ENCODE measurements at places on chromosomes 11 and 22.
A peak's percentile ranks its signal among the peaks of the same experiment; 100 is the strongest.

- DNase-seq = no peak
These were observed 2.7 kb upstream of the OR2D2 start for GRCh38 chr11:6895010-6895409.

GRCh38 chr11:118908901-118909618 is 16.7 kb downstream of the BCL9L start:
- peak; percentile 25 for DNase-seq

DNA sequence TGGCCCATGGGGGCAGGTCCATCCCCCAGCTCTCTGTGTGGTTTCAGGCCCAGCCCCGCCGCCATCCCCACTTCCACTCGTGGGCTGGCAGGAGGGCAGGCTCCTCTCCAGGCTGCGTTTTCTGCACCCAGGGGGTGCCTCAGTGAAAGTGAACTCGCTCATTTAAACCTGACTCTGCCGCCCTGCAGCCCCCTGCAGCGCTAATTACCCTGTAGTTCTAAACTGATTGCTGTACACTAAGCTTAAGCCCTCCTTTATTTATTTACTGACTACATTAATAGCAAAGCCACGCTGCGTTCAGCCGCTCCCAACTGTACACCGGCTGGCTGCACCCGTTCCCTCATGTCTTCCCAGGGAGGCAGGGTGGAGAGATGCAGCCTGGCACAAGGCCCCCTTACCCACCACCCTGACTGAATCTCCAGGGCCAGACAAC is 36.6 kb upstream of the NNMT start:
- DNase-seq = no peak

GRCh38 chr11:94771951-94772350 is 3.8 kb downstream of the AMOTL1 start:
- no peak for DNase-seq

GRCh38 chr22:30187094-30187493 is 59.5 kb downstream of the LIF start:
- no peak for DNase-seq

DNA sequence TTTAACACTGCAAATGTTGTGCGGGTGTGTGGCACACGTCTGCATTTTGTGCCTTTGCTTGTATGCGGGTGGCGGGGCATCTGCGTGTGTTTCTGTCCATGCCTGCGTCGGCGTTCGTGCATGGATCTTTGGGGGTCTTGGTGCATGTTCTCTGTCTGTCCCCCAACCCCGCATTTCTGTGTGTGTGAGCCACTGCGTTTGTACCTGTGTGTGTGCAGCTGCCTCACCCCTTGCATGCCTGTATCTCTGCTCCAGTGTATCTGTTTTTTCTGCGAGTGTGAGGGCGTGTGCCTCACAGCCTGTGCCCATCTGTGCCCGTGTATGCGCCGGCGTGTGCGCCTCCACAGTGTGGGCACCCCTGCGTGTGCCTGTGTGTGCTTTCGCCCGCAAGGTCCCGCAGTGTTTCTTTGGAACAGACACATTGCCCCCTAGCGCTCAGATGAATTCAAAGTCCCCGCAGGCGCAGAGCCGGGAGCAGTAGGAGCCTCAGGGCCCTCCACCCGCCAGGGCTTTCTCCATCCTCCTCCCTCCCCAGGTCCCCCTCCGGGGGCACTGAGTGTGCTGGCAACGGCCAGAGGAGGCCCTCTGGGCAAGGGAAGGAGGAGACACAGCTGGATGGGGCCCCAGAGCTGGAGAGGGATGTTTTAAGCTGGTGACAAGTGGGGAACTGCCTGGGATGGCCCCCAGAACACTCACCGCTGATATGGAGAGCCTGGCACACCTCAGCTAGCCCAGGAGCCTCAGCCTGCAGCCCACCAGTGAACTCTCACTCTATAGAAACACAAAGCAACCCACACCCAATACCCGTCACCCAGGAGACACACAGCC is 3.1 kb upstream of the MN1 start:
- no peak for DNase-seq

DNA sequence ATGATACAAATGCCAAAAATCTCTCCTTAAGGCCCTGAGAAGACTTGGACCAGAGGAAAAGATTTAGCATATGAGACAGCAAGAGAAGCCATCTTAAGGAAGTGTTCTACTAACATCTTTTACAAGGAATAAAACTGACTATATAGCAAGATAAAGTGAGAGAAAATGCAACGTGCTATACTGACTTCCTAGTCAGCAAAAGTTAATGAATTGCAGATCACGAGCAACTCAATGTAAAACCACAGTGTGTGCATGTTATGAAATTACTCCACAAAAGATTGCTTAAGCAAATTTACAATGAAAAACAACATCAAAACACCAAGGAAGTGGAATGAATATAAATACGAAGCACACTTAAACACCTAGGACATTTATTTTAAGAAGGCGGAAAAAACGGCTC is 187.5 kb downstream of the CADM1 start:
- no peak for DNase-seq

DNA sequence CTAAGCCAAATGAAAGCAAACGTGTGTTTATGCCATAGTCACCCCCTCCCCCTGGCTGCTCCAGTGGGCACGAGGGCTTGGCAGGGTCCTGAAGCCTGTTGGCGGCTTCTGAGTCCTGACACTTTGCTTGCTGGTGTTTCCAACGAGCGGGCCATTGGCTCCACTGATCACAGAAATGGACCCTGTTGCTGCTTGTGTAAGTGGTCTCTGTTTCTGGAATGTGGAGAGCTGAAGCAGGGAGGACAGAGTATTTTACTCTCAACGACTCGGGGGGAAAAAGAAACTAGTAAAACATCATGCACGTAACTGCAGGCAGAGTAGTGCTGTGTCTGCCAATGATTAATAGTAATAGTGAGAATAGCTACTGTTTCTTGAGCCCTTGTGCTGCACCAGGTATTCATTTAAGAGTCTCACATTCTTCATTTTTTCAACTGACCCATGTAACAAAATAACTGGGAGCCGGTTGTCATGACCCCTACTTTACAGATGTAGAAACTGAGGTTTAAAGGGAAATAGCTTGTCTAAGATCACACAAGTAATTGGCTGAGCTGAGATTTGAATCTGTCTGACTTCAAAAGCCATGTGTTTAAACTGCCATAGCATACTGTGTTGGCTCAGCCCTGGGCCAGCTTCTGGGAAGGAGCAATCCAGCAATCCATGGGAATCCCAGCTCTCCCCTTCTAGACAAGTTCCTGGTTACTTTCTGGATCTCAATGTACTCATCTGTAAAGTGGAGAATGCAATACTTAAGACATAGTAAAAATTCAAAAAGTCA is 526.7 kb downstream of the INSC start:
- DNase-seq = no peak

DNA sequence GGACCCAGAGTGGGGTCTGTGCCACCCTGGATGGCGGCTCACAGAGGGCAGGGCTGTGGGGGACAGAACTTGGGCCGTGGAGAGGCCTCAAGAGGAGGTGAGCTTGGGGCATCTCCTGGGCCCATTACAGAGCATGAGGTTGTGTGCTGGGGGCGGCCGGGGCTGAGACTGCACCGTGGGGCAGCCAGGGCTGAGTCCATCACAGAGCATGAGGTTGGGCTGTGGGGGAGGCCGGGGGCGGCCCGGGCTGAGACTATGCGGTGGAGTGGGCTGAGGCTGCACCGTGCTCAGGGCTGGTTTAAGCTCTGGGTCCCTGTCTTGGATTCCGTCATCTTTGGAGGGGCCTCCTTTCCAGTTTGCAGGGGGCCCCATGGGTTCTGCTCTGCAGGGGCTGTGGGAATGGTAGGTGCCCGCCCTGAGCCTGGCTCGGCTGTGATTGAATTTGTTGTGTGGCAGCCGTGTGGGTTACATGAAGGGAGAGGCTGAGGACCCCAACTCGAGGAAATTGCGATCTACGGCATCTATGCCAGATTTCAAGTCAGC is 38.1 kb upstream of the MUC5AC start:
- DNase-seq = no peak

GRCh38 chr22:33062361-33062760 is 4.2 kb upstream of the SYN3 start:
- no peak for DNase-seq

- no peak for DNase-seq
These were observed 406.5 kb upstream of the NARS2 start for GRCh38 chr11:78981153-78981552.

- DNase-seq = no peak
These were observed 20.8 kb downstream of the ADA2 start for GRCh38 chr22:17198170-17199002.

DNA sequence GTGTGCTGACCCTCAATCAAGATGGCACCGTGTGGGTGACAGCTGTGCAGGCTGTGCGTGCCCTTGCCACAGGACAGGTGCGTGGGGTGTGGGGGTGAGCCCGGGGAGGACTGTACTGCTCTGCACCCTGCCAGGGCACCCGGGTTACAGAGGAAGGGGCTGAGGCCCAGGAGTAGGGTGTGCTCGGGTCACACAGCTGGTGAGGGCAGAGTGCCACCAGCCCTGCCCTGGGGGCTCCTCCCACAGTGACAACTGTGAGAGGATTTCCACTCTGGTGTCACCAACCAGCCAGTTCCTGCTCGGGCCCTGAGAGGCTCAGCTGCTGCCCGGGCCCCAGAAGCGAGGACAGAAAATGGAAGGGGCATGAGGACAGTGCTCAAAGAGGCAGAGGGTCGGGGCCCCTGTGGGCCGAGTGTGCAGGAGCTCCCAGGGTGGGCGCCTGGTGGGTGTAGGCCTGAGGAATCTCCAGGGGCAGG is 20.5 kb downstream of the TRMU start:
- no peak for DNase-seq

GRCh38 chr11:79393362-79394043 is 47.3 kb downstream of the TENM4 start:
- DNase-seq = no peak

DNA sequence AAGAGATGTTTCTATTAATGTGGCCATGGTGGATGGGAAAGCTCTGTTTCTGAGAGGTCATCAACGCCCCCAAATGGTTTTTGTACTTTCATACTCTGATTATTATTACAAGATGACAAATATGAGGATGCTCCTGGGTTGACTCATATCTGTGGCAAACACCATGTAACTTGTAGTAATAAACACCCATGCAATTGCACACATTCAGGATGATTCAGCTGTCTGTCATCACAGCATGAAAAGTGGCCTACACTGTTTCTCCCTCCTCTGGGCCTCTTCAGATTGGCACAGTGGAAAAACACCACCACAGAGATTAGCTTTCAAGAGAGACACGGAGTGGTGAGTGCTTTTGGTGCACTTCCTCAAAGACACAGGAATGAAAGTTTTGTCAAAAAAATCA is 85.4 kb downstream of the MTNR1B start:
- DNase-seq = no peak

GRCh38 chr11:9302448-9302847 is 11.9 kb downstream of the TMEM41B start:
- DNase-seq = no peak

All from caudate nucleus (tissue), 63 donors.